ENCODE measurements at places on chromosomes 7 and 10. TPM values are rescaled to one million over a fixed set of nuclear protein-coding genes. Genes with fewer than 3 reads are reported as not detected.

Gene ZFAND4
- 7.7 TPM for total RNA-seq

Gene C10orf67
- total RNA-seq = 0.35 TPM

Gene TFR2
- total RNA-seq = 0.13 TPM

Gene HDAC9
- total RNA-seq = 87.5 TPM

Gene CYP26A1
- not detected for total RNA-seq

Gene FAM20C
- total RNA-seq = 30.2 TPM

Gene GRB10
- 51.8 TPM for total RNA-seq

Gene PIK3AP1
- 2.8 TPM for total RNA-seq

Gene ASB10
- total RNA-seq = 17.3 TPM

Gene GNGT1
- not detected for total RNA-seq

Gene DYNC1I1
- 24.3 TPM for total RNA-seq

Gene EIF4H
- total RNA-seq = 168 TPM

DNA sequence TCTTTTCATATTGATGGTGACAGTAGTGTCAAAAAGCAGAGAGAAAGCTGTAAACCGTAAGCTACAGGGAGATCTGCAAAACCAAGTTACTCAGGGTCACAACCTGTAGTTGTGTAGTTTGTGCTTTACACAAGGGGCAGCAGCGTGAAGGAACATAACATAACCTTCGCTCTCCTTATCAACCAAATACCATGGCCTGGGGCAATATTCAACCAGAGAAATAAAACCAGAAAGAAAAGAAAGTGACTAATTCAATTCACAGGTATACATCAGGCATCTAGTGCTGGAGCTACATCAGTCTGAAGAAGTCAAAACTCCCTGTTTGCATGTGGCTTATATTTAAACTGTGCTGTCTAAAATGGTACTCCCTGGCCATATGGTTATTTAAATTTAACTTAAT is 224.3 kb downstream of the TWIST1 start:
- no peak for DNase-seq

GRCh38 chr7:90025771-90026170 is 128.5 kb upstream of the STEAP1 start:
- no peak for DNase-seq

DNA sequence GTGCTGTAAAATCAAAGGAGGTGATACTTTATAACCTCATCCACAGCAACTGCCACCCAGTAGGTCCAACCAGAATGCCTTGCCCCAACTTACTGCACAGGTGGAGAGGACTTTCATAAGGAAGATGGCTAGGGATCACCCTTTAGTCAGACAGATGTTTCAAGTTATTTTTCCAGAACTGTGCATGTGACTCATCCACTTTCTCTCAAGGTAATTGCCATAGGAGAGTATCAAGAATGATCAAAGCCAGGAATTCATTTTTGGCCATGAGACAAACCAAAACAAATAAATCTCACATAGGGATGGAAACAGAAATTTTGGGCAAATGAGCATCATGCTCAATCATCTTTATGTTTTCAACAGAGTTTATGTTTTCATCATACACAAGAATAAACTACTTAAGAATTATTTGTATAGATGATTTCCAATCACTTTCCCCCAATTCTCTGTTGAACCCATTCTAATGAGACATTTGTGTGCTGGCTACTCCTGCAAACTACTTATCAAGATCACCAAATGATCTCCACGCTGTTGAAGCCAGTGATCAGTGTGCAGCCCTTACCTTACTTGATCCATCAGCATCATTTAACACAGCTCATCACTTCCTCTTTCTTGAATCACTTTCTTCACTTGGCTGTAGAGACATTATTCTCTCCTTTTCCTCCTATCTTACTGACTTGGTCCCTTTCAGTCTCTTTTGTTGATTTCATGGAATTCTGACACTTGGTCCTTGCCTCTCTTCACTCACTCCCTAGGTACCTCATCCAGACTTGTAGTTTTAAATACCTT is 74.0 kb downstream of the SLC16A9 start:
- DNase-seq = no peak

DNA sequence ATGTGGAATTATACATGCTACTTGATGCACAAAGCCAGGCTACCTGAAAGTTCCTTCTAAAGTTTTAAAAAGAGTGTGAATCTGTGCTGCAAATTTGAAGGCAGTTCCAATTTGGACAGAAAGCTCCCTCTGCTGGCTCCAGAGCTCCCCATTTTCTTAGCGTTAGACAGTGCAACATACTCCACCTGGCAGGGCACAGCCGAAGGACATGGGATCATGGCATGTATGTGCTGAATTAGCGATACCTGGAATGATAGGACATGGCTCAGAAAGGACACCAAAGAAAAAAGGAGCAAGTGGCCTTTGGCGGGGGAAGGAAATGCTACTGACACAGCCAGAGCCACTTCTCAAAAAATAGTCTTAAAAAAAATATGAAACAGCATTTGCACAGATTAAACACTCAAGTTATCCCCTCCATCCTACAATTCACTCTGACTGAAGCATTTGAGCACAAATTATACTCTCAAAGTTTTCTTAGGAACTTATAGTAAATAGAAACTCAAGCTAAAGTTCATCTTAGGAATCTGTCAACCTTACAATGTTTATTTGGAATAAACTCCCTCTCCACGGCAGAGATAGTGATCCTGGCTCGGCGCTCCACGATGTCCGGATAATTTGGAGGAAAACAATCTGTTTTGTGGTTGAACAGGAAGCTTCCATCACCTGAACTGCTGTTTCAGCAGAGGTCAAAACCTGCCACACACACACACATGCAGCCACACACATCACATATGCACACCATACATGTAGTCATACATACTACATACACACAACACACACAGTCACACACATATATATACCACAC is 80.0 kb downstream of the C7orf25 start:
- DNase-seq = no peak

- no peak for DNase-seq
Measured at GRCh38 chr10:115093286-115093775, at the start of gene ATRNL1. Gene ATRNL1 (plus strand): TSS chr10:115093365. CDS start chr10:115093751, 386 bp downstream.

- DNase-seq = no peak
Measured at GRCh38 chr7:76236224-76236623, 34.5 kb downstream of the SRRM3 start.

GRCh38 chr7:25759748-25760147 is 392.2 kb upstream of the NFE2L3 start:
- no peak for DNase-seq

GRCh38 chr7:36652431-36652830 is 71.9 kb downstream of the AOAH start:
- no peak for DNase-seq

- DNase-seq = no peak
Measured at GRCh38 chr10:24118246-24118645, 90.7 kb upstream of the KIAA1217 start.

GRCh38 chr10:84095811-84096497 is 43.4 kb upstream of the GHITM start:
- no peak for DNase-seq

- DNase-seq = no peak
Measured at GRCh38 chr10:125027871-125028869, 86.2 kb downstream of the ZRANB1 start.

DNA sequence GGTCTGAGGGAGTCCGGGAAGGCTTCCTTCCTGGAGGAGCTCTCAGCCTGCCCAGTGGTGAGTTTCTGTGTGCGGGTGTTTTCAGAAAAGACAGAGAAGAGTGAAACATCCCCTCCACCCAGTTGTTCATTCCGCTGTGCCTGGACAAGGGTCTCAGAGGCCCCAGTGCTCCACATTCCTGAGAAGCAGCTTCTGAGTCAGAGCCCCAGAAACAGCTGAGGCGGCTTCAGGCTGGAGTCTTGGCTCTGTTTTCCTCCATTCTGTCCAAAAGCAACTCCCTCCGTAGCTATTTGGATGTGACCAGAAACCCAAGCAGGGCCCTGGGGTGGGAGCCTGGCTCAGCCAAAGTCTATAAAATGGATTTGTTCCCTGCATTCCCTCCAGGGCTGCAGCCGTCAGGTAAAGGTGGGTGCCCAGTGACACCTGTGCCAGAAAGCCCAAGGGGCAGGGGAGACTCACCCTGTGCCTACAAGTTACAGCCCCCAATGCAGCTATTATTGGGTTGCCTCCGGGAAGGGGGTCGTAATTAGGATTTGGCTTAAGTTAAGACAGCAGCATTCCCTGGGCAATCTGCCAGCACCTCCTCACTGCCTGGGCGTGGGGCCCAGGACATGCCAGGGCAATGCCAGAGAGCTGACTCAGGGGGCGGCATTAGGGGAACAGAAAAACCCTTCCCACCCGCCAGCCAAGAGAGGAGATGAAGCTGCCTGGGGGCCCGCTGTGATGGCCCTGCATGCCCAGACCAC is 13.1 kb upstream of the CAMK2G start:
- peak; percentile 88 for DNase-seq

DNA sequence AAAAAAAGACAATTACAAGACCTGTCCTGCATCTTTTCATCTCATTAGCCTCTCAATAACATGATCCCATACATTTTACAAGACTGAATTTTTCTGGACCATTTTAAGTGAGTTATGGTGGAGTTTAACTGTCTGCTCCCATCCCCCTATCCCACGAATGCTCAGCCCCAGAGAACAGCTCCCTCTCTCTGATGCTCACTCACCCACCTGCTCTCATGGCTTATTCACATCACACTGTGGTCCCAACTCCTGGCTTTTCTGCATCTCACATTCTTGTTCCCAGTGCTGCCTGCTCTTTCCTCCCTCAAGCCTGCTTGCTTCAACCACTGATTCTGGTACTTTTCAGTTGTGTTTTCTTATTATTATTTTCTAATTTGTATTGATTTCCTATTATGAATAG is 20.4 kb upstream of the CCSER2 start:
- no peak for DNase-seq

GRCh38 chr7:74220229-74220628 is 10.4 kb downstream of the LAT2 start:
- DNase-seq = no peak

DNA sequence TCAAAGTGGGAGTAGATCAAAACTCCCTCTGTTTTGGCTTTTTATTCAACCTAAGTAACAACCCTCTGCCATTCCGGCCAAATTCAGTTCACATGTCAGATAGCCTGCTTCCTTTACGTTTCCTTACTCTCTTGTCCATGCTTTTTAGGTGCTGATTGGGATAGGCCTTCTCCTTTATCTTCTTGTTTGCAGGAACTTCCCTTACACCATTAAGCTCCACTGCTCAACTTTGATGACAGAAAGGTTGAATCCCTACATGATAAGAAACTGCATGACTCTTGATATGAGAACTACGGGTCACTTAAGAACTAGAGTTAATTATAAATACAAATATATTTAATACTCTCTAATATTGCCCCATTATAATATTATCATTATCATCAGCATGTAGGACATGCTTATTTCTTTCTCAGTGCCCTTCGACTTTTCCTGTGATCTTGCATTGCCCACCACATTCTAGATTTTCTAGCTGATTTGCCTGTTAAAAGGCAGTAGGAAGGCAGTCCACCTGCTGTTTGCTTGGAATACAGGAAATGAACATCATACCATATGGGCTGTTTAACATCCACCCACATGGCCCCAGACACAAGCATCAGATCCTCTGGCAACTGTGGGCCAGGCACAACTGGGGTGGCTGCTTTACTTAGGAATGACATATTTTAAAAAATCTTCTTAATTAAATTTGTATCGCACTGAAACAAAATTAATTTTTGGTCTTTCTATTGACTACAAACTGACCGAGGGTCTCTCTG is 59.7 kb upstream of the CCDC6 start:
- DNase-seq = no peak

DNA sequence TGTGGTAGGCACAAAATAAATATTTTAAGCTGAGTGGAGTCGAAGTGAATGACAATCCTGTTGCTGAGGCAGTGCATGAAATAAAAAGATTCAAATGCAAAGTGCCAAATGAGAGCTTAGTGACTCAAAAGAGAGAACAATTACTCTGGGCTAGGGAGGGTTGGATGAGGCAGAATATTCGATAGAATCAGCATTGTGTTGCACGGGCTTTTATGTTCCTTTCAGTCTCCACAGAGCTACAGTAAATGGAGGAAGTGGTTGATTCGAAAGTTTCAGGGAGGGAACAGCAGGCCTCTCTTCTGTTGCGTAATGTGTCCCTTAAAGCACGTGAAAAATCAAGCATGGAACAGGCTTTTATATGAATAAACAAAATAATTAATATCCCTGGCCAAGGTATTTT is 599.3 kb upstream of the CELF2 start:
- DNase-seq = no peak

- no peak for DNase-seq
Measured at GRCh38 chr7:110507832-110508231, 583.1 kb upstream of the LRRN3 start.

- DNase-seq = no peak
Measured at GRCh38 chr7:133936074-133936473, 191.1 kb upstream of the LRGUK start.

- no peak for DNase-seq
Measured at GRCh38 chr7:84187813-84188510, 6.6 kb downstream of the SEMA3A start.

- DNase-seq = no peak
Measured at GRCh38 chr7:152354061-152354460, 81.7 kb downstream of the KMT2C start.

- DNase-seq = no peak
Measured at GRCh38 chr10:119343011-119343601, 135.7 kb downstream of the GRK5 start.

- no peak for DNase-seq
Measured at GRCh38 chr7:46424934-46425333, 503.9 kb upstream of the IGFBP3 start.

GRCh38 chr10:71743089-71743838 is 23.7 kb upstream of the C10orf105 start:
- no peak for DNase-seq

- no peak for DNase-seq
Measured at GRCh38 chr7:36203071-36203790, 50.2 kb downstream of the EEPD1 start.

GRCh38 chr10:91171485-91171884 is 49.0 kb upstream of the PCGF5 start:
- no peak for DNase-seq

DNA sequence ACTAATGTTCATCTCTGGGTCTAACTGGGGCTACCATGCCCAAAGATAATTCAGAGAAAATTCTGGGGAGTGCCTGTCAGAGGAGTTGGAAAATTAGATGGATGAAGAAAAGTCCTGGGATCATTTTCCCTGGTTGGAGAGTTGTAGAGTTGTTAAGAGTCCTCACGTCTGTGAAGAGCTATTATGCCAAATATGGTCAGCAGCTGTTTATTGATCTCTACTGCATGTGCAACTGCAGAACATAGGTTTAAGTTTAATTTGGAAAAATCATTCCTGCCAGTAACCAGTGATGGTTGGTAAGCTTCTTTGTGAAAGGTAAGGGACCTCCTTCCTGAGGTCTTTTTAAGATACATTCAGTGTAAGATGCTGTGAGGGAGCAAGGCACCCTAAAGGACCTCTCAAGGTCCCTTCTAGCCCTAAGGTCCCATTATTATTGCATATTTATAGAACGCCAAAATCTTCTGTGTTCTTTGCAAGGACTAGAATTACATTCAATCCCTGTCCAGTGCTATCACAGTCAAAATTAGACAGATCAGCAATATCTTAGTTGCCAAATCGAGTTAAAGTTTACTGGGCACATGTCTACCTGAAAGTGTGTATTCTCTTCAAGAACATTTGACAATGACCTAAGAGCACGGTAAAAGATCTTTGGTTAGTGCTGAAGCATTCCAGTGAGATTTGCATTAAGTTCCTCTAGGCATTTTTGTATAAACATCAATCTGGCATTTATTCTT is 62.7 kb downstream of the VTI1A start:
- DNase-seq = no peak

GRCh38 chr7:44147026-44147991 is 6.2 kb upstream of the MYL7 start:
- DNase-seq = peak; percentile 74

Measured in cardiac septum (tissue), 1 donor.